ENCODE measurements at places on chromosomes 4 and X.

- no peak for DNase-seq
Observed at GRCh38 chrX:154481911-154482601, 3.0 kb upstream of the LAGE3 start.

DNA sequence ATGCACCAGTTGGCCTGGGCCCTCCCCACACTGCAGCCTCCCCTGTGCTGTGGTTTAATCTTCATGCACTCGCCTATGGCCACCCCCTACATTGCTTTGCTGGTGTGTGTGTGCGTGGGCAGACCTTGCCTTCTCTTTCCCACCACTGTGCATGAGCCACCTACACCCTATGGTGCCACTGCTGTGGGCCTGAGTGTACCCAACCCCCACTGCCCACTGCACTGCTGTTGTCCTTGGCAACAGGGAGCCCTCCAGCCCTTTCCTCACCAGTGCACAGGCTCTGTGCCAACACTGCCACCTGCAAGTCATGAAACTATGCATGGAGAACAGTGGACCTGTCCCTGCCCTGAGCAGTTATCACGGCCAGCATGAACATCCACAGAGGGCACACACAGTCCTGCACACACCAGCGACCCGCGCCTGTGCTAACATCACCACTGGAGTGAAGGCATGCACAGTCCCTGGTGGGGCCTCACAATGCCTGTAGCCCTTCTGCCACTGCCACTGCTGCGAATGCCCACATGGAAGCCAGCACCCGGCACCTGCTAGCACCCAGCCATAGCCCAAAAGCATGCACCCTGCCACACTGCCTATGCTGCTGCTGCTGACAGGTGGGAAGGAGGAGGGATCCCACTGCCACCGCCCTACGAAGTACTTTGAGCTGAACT lies 237.8 kb upstream of the ARSJ start:
- no peak for DNase-seq

DNA sequence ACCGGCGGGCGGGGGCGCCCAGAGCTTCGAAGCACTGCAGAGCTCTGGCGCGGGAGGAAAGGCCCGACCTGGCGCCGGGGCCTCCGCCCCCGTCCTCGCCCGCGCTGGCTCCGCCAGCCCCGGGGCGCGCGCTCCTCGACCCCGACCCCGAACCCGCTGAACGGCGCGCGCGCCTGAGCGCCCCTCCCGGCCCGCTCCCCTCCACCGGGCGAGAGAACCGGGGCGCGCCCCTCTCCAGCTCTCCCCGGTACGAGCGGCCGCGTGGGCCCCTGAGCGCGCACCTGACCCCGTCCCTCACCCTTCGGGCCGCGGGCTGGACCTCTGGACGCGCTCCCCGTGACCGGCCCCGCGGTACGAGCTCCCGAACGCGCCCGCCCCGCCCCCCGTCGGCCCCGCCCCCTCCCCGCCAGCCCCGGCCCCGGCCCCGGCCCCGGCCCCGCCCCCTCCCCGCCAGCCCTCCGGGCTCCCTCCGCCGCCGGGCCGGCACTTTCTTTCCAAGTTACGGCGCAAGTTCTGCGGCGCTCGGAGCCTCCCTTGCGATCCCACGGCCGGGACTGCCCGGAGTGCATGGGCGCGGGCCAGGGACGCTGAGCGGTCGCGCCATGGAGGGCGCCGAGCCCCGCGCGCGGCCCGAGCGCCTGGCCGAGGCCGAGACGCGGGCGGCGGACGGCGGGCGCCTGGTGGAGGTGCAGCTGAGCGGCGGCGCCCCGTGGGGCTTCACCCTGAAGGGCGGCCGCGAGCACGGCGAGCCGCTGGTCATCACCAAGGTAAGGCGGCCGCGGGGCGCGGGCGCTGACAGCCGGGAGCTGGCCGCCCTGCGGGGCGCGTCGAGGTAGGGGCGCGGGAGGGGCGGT lies at the start of gene SHROOM2:
TSS of gene SHROOM2 (plus strand) at position 486 of the 854 bp plus-strand sequence. CDS start at position 603, 117 bp downstream.
- no peak for DNase-seq

DNA sequence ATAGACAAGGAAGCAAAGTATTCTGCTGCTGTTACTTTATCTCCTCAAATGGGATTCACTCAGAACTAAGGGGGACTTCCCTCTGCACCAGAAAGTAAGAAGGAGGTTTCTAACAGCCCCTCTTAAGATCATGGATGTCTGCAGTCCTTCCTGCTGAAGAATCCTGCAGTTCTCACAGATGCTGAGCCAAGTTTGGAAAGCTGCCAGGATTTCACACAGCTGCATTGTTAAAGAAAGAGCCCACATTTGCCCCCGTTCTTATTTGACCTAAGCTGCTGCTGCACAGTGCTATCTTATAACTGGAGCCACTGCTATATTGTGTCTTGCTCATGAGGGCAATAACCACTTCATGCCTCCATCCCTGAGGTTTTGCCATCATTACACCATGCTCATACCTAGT lies 81.1 kb downstream of the FAAH2 start:
- no peak for DNase-seq
